ENCODE measurements at places on chromosomes 4 and X. TPM values are rescaled to one million over a fixed set of nuclear protein-coding genes. Genes with fewer than 3 reads are reported as not detected.

VEGFC gene
- polyA plus RNA-seq = 8.4 TPM

PFKFB1 gene
- polyA plus RNA-seq = 1.1 TPM

NEIL3 gene
- 3.0 TPM for polyA plus RNA-seq

EREG gene
- 0.10 TPM for polyA plus RNA-seq

ATP2B3 gene
- 0.36 TPM for polyA plus RNA-seq

FGFBP2 gene
- not detected for polyA plus RNA-seq

DCAF12L2 gene
- polyA plus RNA-seq = 10.6 TPM

MAMLD1 gene
- 21.1 TPM for polyA plus RNA-seq

CFAP299 gene
- polyA plus RNA-seq = 0.32 TPM

DUX4 gene
- 0.58 TPM for polyA plus RNA-seq

GAGE2A gene
- polyA plus RNA-seq = not detected

CACNA1F gene
- not detected for polyA plus RNA-seq

RBBP7 gene
- 159 TPM for polyA plus RNA-seq

ETDC gene
- not detected for polyA plus RNA-seq

CXCL10 gene
- 0.34 TPM for polyA plus RNA-seq

SPANXA2 gene
- polyA plus RNA-seq = not detected

NSG1 gene
- polyA plus RNA-seq = 3.4 TPM

MAGEA4 gene
- not detected for polyA plus RNA-seq

RELL1 gene
- polyA plus RNA-seq = 17.2 TPM

SPATA4 gene
- polyA plus RNA-seq = 0.40 TPM

SPP1 gene
- polyA plus RNA-seq = 196 TPM

ANTXR2 gene
- polyA plus RNA-seq = 94.7 TPM

HPSE gene
- polyA plus RNA-seq = 0.86 TPM

All from hindlimb muscle (tissue), 1 donor.